Stimulated activated CD8-positive, alpha-beta memory T cell treated with anti-CD3 and anti-CD28 coated beads, Interleukin-4, amount 100 ng/mL, for 24 hours (primary cell): ENCODE measurements at places on chromosomes 3 and 15.
A peak's percentile ranks its signal among the peaks of the same experiment; 100 is the strongest.

DNA sequence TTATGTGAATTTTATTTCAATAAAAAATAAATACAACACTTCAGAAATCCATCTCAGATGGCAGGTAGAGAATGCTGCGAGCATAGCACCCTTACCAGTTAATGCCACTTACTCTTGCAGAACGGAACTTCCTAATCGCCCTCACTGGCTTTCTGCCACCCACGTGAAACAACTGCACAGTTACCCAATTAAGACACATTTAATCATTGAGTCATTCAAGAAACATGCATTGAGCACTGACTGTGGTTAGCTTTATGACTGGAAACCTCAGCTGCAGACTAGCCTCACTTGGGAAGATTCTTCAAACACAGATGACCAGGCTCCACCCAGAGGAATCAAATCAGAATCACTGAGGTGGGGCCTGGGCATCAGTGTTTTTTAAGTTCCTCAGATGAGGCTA lies 5.6 kb upstream of the MFGE8 start:
- DNase-seq = no peak

- no peak for DNase-seq
Observed at GRCh38 chr3:71640331-71640983, 56.9 kb upstream of the FOXP1 start.

DNA sequence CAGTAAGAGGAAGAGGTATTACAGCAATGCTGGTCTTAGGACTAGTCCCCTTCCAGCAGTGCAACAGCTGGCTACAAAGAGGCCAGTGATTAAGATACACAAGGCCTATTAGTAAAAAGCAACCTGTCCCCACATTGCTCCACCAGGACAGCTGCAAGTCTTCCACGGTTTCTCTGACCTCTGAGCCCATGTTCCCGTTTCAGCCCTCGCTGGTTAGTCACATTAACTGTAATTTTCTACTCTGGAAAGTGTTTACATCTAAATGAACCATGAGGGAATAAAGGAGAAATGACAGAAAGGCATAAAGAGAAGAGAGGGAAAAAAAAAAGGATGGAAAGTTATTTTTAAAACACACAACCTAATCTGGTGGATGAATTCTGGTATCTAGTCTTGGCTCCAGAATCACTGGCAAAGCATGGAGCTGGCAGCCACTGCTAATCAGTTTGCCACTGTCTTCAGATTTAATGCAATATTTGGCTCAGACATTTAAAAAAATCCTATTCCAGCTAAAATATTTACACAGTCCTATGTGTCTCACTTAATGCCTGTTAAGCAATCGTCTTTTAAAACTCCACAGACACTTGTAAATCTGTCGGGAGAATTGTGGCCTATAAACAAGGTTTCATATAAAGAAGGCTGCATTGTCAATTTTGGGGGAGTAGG lies 154.9 kb downstream of the GREM1 start:
- no peak for DNase-seq

GRCh38 chr3:41033956-41034519 lies 165.3 kb upstream of the CTNNB1 start:
- DNase-seq = no peak

DNA sequence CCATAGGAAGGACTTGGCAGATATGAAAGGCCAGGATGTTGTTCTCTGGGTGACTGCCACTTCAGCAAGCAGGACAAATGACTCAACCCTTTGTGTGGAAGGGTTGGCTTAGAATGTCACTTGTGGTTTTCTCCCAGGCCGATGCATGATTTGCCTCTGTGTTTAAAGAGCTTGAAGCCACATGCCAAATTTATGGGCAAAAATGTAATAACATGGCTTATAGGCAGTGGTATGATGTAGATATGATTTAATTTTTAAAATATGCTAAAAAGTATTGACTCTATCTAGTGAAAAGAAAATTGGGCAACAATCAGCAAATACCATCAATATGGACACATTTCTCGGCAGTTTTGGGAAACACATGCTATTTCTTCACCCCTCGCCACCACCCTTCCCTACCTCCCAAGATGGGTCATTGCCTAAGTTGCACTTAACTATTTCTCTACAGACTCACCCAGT lies 114.6 kb downstream of the CYP19A1 start:
- DNase-seq = no peak

DNA sequence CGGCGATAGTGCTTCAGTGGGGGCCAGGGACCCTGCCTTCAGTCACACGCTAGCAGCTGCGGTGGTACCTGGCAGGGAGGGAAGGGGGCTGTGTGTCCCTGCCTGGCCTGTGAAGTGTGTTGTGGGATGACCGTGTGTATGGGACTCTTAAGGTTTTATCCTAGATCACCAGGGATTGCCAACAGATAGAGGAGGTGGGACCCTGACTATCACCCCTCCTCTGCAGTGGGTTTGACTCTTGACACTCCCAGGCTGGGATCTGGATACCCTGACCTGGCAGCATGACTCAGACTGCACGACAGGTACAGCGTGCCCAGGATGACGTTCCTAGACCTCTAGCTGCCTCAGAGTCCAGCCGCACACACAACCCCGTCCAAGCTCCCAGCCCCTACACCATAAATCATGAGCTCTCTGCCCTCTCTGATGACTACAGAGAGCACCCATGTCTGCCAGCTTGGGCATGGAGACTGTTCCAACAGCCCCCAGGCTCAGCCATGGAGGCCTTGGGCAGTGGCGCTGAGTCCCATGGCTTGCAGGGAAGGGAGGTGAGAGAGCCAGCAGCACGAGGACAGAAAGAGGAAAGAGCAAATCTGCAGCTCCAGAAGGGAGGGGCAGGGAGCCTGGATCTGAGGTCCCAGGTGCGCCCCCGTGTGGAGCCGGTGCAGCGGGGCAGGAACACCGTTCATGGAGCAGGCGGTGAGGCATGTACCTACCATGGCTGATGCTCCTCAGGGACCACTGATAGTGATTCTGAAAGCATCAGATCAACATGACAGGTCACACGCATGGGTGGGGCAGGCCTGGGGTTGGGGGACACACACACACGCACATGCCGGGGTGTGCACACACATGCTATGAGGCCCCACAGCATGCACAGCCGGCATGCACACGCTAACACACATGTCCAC lies 71.0 kb downstream of the ADAMTS7 start:
- DNase-seq = peak; percentile 51

GRCh38 chr15:67120839-67121643 lies 55.6 kb downstream of the SMAD3 start:
- peak; percentile 83 for DNase-seq

DNA sequence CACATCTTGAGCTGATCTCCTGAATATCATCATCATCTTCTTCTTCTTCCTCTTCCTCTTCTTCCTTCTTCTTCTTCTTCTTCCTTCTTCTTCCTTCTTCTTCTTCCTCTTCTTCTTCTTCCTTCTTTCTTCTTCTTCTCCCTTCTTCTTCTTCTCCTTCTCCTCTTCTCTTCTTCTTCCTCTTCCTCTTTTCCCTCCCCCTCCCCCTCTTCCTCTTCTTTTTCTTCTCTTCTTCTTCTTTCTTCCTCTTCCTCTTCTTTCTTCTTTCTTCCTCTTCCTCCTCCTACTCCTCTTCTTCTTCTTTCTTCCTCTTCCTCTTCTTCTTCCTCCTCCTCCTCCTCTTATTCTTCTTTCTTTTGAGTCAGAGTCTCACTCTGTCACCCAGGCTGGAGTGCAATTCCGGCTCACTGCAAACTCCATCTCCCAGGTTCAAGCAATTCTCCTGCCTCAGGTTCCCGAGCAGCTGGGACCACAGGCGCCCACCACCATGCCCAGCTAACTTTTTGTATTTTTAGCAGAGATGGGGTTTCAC lies 197.9 kb upstream of the NANOGP8 start:
- no peak for DNase-seq

DNA sequence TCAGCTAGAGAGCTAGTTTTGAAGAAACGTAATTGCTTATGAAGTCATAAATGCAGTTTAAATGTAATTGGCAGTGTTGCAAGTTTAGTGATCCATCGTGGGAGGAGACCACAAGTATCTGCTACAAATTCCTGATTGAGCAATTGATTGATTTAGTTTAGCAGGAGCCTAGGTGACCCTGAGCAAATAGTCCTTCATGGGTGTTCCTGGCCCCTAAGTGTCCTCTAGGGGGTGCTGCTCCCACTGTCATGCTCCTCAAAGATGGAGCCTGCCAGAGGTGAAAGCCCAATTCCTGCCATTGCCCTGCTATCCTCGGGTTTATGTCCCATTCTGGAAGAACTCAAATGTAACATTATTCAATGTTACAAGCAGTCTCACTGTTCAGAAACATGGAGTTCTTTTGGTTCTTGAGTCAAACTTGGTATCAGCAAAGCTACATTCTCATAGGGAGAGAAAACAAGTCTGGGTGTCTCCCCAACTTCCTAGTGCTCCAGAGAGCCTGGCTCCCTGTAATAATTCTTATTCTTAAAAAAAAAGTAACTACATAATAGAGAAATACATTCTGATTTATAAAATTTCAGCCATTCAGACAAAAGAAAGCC lies 29.8 kb upstream of the SENP5 start:
- DNase-seq = peak; percentile 55

DNA sequence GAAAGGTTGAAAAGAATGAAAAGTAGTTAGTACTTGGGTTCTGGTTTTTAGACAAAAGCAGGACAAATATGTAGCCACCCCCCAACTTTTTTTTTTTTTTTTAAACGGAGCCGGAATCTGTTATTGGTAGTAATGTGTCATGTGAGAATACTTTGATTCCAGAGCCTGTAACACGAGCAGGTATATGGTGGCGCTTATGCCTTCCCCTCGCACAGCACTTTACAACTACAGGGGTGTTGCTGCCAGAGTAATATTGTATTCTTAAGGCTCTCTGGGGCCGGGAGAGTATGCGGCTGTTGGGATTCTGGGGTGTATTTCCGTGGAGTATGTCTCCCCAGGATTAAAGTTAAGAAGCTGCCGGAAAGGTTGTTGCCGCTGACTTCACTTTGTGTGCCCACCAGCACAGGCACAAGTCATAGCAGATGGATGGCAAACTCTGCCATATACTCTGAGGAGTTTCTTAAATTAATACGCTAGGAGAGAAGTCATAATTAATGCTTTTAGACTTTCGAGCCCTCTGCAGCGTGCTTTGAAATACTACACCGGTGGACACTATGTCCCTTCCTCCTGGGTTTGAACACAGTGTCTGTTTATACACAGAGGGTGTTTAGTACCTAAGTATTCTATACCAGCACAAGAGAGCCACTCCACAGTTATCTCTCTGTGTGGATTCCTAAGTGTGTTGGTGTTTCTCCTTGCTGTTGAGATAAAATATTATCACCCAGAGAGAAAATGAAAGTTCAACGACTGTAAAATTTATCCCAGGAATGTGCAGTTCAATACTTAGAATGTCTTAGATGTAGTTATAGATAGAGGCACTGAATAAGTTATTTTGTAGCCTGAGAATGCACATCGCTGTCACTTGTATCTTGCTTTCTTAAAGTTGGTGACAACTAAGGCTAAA lies 1.4 kb downstream of the MBNL1 start:
- no peak for DNase-seq

DNA sequence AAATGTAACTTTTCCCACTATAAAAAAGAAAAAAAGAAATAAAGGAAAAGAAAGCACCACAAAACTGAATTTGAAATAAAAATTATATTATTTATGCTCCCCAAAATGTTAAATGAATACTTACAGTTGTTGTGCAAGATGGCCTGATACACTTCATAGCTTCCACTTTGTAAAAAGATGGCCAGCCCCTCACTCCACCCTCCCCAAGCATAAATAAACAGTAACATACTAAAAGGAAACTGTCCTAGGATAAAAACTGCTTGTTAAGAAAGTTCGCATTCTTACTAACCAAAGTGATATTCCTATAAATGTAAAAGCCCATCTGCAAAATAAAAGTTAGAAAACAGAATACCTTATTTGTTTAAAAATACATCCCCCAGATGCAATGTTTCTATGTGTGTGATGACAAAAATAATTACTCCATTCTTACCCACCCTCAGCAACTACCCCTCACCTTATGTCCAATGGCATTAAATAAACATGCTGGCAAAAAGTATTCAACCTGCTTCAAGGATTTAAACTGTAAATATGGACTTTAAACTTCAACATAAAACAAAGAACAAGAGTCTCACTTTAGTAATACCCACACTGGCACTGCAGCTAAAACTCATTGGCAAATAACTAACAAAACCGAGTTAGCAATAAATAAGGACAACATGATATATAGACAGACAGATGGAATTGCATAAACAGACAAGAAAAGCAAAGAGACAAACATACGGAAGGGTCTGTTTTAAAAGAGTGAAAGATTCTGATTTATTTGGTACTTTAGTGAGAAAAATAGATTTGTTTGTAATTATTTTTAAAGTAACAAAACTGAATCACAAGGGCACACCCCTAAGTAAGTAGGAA lies 47.7 kb downstream of the ZBTB20 start:
- no peak for DNase-seq

DNA sequence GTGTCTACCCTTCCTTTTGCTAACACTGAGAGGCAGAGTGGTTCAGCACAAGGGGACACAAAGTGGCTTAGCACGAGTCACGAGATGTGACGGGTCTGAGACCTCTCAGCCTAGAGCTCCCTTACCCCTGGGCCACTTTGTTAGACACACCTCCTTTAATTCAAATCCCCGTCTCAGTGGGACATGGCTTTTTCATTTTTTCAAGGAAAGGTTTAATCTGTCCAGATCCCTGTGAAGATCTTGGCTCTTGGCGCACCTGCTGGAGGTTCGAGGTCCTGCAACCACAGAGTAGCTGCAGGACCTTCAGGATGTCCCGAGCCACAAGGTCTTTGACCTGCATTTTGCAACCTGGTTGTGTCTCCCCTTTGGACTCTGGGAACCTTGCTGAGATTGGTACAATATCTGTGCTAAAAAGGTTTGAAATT lies 52.0 kb downstream of the LPP start:
- DNase-seq = no peak

DNA sequence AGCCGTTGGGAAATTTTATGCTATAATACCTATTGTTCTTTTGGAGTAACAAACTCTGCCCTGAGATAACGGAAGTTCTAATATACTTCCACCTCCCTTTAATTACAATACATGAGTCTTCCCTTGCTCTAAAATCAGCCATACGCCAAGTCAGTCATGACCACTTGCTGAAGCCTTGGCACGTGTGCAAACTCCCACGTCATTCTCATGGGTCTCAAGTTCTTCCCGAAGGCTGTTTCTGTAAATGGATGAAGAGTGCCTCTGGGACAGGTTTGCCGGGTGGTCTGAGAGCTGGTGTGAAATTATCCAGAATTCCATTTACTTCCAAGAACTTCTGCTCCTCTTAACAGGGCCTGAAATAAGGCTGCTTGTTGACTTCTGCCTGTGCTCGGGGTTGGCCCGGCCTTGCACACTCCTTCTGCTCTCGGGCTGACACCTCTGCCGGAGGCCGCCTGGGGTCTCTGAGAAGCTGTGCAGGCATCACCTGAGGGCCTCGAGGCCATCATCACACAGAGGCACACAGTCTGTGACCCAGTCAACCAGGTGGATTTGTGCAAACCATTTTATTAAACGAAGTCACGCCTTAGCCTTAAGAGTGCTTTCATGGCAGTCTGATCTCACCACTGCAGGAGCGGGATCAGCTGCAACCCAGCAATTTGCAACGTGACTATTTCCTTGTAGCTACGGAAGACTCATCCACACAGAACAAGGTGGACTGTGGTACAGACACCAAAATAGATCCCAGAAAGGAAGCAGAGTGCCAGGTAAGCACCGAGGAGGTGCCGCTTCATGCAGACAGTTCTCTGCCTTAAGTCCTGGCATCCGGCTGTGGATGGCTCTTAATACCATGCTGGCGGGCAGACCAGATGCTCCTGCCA lies 120.1 kb downstream of the ADAMTS17 start:
- DNase-seq = no peak

- DNase-seq = no peak
Observed at GRCh38 chr3:71753701-71754609, at the start of gene GPR27. Gene GPR27 (plus strand): TSS chr3:71753855. CDS start chr3:71754050, 195 bp downstream.

- no peak for DNase-seq
Observed at GRCh38 chr3:17683542-17684207, 58.8 kb downstream of the TBC1D5 start.

GRCh38 chr3:10513306-10513705 lies 7.9 kb upstream of the ATP2B2 start:
- DNase-seq = no peak

GRCh38 chr15:67035886-67036285 lies 29.5 kb upstream of the SMAD3 start:
- no peak for DNase-seq
